ENCODE measurements at places on chromosomes 7 and 10. TPM values are rescaled to one million over a fixed set of nuclear protein-coding genes. Genes with fewer than 3 reads are reported as not detected.

The SPDYE16 gene
- not detected for total RNA-seq

The SRRM3 gene
- 0.64 TPM for total RNA-seq

The PDZD7 gene
- total RNA-seq = 1.9 TPM

The CDH23 gene
- under 0.01 TPM for total RNA-seq

The MOGAT3 gene
- not detected for total RNA-seq

The ZNF727 gene
- total RNA-seq = not detected

The NFE2L3 gene
- 6.9 TPM for total RNA-seq

The SPRN gene
- 0.43 TPM for total RNA-seq

The LHPP gene
- 9.7 TPM for total RNA-seq

DNA sequence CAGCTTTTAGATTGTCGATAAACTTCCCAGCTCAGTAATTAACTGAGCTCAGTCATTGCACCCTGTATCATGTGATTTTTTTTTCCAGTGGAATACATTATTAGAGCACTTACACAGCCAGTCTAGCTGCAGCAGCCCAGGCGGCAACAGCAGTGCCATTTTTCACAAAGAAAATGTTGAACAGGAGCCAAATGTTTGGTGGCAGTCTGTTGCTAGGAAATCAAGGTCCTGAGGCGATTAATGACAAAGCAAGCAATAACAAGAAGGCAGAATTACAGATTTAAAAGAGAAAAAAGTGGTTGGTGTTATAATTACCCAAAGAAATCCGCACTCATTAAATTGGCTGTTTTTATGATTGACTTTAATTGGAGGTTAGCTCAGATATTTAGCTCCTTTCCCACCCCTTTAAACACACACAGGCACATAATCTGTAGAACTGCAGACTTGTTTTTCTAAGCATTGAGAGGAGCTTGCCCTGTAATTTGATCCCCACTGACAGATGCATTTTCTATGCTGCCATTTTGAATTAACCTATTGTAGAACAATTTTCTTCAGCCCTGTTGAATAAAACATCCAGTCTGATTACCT lies 267.4 kb downstream of the ADK start:
- no peak for DNase-seq

DNA sequence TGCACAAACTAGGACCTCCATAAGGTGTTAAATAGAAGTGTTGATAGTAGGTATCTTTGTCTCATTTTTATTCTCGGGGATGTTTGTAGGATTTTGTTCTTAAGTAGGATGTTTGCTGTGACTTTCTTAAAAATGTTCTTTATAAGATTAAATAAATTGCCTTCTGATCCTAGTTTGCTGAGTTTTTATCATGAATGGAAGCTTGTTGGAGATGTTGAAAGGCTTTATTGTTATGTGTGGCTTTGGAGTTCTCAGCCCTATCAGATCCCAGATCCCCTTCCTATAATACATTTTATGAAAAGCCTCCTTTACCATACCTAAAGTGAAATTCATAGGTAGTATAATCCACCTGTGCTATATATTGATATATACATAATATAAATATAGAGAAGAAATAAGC lies 40.1 kb downstream of the NHLRC2 start:
- no peak for DNase-seq

DNA sequence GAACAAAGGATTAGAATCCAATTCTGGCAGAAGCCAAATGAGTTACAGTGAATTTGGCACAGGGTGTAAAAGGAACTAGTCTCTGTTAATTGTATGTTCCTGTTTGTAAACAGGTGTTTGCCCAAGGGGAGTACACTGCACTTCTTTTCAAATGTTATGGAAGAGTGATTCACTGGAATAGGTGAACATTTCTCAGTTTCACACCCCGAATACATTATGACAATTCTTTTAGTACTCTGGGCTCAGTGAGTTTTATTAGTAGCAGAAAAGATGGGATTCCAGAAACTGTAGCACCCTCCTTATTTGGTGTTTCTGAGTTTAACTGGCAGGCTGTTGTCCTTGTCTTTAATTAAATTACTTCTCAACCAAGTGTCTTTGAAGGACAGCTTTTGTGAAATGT lies 329.2 kb downstream of the BBS9 start:
- DNase-seq = no peak

GRCh38 chr10:25130906-25131305 lies 43.9 kb upstream of the GPR158 start:
- peak; percentile 5 for DNase-seq

DNA sequence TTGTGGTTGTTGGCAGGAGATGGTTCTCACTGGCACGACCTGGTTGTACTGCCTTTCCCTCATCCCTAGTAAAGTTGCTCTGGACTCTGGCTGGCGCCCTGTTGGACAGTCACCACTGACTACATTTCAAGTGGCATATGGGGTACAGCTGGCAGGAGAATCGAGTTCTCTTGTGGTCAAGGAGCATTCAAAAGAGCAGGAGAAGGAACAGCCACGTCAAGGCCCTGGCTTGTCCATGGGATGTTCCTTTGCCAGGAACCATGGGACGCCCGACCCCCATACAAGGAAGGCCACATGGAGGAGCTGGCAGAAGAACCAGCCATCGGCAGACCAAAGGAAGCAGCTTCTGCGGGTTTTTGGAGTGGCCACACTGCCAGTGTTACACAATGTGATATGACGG lies 87.0 kb upstream of the SLC25A13 start:
- DNase-seq = no peak

- DNase-seq = no peak
Measured at GRCh38 chr7:51158742-51159445, 157.7 kb downstream of the COBL start.

DNA sequence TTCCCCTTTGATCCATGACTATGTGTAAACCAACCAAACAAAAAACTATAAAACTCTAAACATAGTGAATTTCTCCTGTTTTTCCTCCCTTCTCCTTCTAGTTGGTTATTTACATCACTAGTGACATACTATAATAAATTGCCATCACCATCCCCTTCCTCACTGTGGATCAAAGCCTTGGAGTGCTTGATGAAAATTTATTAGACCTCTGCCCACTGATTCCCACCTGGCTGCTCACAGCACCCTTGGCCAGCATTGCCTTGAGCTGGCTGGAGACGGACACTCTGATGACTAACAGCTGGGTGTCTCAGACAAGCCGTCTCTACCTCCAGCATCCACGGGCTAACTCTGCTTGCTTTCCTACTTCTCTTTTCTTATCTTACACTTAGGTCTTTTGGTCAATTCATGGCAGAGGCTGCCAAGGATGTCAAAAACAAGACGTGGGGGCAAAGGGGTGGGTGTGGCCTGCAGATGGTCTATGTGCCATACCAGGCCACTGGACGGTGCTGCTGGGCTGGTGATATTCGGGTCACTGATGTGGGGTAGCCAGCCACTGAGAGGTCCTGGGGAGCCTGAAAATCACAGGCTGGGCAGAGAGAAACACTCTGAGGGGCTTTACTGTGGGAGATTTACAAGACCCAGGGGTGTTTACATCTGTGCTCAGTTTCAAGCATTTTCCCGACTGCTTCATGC lies 207.8 kb downstream of the TAX1BP1 start:
- no peak for DNase-seq

DNA sequence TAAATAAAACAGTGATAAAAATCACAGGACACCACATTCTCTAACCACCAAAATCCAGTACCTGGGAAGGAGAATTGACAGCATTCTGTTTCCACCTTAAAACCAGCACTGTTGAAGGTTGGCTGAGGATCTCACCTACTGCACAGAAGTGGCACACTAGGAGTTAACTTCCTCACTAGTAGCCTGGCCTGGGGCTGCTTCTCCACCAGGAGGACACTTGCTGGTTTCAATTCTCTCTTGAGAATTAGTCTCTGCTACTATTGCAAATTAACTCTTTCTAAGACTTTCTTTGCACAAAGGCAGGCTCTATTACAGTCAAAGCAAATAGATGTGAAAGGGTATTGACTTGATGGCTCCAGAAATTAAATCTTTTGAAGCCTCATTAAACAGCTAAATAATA lies 2.3 kb upstream of the CTTNBP2 start:
- no peak for DNase-seq

DNA sequence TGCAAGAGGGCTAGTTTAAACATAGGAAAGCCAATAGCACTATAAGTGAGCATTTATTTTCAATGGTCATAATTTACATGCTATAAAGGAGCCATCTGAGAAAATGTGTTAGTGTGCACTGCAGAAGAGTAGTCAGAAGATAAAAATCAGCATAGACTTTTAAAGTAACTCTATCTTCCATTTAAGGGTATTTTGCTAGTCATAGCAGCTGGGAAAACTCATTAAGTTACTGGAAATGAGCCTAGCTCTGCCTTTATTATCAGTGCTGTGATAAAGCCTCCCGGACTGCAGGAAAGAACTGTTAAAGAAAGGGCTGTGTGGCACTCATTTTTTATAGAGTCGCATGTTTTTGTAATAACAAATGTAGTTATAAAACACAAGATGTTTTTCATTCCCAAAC lies 825.8 kb upstream of the POM121L12 start:
- peak; percentile 20 for DNase-seq

DNA sequence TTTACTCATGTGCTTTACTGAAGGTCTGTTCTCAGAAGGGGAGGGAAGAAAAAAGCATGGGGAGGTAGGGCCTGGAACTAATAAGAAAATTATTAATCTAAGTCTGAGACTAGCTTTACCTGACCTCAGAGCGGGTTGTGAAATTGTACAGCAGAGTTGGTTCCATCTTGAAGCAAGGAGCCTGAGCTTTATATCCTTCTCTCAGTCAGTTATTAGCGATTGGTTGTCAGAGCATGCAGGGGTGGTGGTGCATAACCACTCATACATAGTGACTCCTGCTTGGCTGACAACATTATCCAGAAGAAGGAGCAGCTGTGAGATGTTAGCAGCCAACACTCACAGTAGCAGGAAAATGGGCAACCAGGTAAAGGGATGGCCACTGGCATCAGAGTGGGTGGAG lies 976.3 kb upstream of the LRRTM3 start:
- no peak for DNase-seq

- no peak for DNase-seq
Measured at GRCh38 chr7:25628446-25628845, 400.2 kb upstream of the NPVF start.

GRCh38 chr7:16015981-16016380 lies 329.5 kb upstream of the MEOX2 start:
- no peak for DNase-seq

DNA sequence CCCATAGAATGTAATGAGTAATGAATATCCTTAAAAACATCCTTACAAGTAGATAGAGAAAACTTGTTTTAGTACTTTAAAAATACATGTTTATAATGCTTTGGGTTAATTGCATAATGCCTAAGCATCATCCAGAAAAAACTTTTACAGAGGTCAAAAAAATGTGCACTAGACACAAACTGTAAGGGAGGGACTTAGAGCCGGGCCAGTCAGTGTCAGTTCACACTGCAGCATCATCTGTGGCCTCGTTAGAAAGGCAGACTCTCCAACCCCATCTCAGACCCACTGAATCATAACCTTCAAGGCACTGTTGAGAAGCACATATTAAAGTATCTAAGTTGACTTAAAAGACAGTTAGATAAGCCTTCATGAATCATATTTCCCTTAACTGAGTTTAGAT lies 230.1 kb upstream of the PRPS1L1 start:
- peak; percentile 57 for DNase-seq

DNA sequence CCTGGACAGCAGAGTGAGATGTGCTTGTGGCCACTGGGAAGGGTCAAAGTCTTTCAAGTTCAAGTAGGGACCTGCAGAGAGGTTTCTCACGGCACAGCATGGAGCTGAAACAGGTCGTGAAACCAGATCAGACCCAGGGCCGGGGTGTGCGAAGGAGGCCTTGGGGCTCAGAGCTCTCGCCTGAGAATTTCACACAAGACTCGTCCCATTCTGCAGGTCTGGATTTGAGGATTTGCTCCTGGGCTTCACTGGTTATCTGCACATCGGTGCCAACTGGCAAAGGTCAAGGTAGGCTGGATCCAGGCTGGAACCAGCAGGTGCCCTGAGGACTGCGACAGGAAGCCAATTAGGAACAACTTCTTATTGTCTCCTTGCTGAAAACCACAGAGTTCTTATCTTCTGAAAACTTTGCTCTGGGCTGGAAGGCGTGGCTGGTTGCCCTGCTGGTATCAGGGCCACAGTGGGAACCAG lies 24.0 kb upstream of the GTF2I start:
- DNase-seq = no peak

DNA sequence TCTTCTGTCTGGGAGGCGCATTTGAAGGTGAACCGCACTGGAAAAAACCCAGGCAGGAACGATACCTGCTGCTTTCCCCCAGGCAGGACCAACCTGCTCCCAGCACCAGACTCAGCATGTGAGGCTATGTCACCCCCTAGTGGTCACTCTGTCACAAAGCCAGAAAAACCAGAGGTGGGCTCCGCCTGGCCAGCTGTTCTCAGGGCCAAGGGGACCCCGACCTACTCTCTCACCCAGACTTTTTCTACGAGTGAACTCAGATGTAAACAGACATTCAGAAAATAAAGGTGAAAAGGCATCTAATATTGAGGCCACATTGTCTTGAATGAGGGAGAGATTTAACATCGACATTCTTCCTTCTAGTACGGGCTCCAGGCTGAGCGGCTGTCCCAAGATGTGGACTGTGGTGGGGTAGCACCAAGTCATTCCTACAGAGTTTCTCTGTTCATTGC lies 117.3 kb downstream of the PRKAG2 start:
- DNase-seq = peak; percentile 70

- no peak for DNase-seq
Measured at GRCh38 chr7:128456255-128456725, 612 bp downstream of the HILPDA start.

DNA sequence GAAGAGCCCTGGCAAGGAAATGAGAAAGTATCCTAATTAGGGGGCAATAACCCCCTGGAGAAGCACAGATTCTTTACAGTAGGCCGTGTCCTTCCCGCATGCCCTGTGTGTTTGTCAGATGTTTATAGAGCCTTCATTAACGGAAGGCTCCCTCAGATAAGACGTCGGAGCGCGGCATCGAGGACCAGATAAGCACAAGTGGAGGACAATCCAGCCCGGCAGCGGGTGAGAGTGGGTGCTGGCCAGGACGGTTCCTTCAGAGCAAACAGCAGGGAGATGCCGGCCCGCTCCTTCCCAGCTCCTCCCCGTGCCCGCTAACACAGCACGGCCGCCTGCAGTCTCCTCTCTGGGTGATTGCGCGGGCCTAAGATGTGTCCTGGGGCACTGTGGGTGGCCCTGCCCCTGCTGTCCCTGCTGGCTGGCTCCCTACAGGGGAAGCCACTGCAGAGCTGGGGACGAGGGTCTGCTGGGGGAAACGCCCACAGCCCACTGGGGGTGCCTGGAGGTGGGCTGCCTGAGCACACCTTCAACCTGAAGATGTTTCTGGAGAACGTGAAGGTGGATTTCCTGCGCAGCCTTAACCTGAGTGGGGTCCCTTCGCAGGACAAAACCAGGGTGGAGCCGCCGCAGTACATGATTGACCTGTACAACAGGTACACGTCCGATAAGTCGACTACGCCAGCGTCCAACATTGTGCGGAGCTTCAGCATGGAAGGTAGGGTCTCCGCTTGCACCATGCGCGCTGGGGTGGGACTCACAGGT lies at the start of gene GDF2:
GDF2 (plus strand) TSS at position 155 of the 762 bp plus-strand sequence; CDS start at position 370, 215 bp downstream.
- DNase-seq = no peak

GRCh38 chr10:130045091-130045652 lies 65.5 kb downstream of the C10orf143 start:
- DNase-seq = no peak

All from fibroblast of villous mesenchyme (primary cell).